Stimulated activated CD8-positive, alpha-beta memory T cell treated with anti-CD3 and anti-CD28 coated beads, Interleukin-7, amount 100 ng/mL, for 4 hours (primary cell): ENCODE measurements at places on chromosomes 1 and 21.
A peak's percentile ranks its signal among the peaks of the same experiment; 100 is the strongest.

GRCh38 chr1:227793079-227793947 lies 22.2 kb upstream of the PRSS38 start:
- no peak for DNase-seq

DNA sequence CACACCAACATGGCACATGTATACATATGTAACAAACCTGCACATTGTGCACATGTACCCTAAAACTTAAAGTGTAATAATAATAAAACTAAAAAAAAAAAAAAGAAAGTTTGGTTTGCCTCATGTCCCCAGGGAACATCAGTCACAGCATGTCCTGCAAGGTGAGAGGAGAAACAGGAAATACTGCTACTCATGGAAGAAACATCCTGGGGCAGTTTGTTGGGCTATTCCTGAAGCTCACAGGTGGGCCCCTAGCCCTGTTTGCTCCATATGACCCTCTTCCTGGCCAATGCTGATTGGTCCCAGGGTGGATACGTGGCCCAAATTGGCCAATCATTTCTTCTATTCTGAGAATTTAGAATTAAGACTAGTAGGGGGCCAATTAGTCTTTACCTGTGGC lies 103.4 kb upstream of the ADAR start:
- DNase-seq, result no peak

DNA sequence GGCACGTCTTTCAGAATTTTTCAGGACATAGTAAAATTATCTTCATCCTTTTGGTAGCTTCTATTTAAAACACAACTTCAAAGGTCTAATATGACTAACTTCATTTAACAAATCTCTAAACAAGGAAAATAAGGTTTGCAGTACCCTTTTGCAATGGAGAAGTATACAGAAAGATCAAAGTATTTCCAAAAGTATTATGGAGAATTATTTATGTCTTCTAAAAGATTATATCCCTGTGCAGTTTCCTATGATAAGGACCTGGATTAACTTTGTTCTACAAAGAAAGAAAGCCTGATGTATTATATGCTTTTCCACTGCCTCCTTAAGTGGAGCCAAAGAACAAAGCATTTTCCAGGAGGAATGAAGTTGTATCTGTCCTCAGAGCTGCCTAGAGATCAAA lies 353.0 kb upstream of the RUNX1 start:
- DNase-seq, result no peak

GRCh38 chr1:1032424-1032823 lies 12.5 kb downstream of the AGRN start:
- no peak for DNase-seq

DNA sequence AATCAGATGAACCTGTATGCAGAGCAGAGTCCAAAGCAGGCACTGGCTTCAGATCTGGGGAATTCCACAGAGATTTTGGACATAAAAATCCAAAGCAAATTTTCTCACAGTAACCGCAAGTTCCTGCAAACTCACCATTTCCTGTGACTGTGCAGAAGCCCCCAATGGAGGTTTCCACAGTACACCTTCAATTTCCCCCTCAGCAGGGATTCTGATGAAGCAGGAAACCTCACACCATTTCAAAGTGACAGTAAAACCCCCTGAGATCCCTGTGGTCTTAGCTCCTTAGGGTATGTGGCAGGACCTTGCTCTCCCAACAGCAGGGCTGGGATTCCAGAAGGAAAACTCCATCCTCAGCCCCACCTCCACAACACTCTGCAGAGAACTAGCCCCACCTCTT lies 6.0 kb upstream of the TGFBR3 start:
- no peak for DNase-seq

DNA sequence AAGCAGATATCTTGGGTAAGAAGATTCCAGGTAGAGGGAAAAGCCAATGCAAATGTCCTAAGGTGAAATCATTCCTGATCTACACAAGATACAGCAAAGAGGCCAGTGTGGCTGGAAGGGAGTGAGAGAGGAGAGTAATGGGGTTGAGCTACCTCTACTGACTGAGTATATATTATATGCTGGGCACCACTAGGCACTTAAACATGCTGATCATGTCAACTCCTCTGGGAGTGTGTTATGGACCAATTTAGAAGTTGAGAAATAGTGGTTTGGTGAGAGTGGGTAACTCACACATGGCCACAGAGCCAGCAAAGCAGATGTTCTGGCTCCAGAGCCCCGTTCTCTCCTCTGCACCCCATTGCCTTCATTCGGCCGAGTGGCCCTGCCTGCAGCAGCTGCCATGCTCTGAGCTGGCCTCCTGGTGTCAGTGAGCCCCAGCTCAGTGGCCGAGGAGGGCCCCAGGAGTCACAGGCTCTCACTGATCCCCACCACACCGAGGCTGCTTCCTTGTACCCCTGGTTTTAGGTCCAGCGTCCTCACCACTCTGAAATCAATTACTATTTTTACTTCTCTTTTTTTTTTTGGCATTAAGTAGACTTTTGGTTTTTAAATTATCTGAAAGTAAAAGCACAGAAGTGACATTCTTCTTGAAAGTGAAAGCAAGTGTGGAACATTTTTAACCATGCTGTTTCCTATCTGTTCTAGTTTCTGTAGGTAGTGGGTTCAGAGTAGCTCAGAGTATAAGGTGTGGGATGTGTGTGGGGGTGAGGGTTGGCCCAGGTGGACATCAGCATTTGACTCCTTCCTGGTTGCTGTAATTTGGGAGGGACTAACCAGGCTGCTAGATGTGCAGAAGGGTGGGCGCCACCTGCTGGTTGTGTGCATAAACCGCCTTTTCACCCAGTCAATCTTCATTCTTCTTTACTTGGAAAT lies 45.8 kb upstream of the CRNN start:
- DNase-seq, result peak; percentile 65

DNA sequence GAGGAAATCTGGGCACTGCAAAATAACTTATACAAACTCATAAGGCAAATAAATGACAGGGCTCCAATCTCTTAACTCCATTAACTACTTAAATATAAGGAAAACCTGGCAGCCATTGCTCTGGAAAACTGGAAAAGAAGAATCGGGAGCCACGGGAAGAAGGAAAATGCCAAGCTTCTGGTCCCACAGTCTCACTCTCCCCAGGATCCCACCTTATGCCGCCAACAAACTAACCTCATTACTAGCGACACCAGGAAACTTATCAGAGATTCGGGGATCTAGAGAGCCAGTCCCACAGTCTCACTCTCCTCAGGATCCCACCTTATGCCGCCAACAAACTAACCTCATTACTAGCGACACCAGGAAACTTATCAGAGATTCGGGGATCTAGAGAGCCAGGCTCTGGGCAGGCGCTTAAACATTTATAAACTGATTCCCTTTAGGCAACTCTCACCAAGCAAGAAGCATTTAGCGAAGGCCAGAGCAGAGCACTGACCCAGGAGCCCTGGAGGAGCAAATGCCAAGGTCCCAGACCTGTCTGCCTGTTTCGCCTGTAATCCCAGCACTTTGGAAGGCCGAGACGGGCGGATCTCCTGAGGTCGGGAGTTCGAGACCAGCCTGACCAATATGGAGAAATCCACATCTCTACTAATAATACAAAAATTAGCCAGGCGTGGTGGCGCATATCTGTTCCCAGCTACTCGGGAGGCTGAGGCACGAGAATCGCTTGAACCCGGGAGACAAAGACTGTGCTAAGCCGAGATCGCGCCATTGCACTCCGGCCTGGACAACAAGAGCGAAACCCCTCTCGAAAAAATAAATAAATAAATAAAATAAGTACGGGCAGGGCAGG lies 720 bp downstream of the PSMB2 start:
- DNase-seq, result no peak

GRCh38 chr1:10677491-10678391 lies 118.7 kb downstream of the CASZ1 start:
- DNase-seq, result no peak

DNA sequence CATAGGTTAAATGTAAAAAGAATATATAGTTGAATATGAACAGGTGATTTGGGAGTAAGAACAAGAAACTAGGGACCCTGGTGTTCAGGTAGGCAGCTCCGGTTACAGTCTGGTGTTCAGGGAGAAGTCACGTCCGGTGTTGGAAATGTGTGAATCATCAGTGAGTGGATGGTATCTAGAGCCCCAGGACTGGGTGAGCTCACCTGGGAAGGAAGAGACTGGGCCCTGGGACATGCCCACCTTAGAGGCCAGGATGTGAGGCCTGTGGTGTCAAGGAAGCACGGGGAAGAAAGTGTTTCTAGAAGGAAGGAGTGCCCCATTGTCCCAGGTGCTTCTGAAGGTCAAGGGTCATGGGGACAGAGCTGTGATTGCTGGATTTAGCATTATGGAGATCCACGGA lies 1.5 kb upstream of the GJB3 start:
- DNase-seq, result no peak

GRCh38 chr1:20578062-20578461 lies 10.8 kb upstream of the CDA start:
- DNase-seq, result no peak

GRCh38 chr1:22311461-22311860 lies 140.2 kb upstream of the ZBTB40 start:
- DNase-seq, result no peak

DNA sequence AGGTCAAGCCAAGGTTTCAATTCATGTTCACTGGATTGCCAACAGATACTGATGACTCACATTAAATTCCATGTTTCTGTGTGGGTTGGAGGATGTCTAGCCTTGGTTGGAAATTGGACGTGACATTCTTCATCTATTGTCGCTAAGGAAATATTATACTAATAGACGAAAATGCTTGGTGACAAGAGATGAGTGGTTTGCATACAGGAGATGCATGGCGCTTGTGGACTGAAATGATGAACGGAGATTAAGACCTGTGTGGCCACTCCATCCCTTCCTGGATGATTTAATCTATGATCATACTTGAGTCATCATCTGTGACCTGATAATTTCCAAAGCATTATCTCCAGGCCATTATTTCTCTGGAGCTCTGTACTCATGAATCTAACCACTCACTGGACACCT lies 97.0 kb upstream of the CD34 start:
- no peak for DNase-seq

DNA sequence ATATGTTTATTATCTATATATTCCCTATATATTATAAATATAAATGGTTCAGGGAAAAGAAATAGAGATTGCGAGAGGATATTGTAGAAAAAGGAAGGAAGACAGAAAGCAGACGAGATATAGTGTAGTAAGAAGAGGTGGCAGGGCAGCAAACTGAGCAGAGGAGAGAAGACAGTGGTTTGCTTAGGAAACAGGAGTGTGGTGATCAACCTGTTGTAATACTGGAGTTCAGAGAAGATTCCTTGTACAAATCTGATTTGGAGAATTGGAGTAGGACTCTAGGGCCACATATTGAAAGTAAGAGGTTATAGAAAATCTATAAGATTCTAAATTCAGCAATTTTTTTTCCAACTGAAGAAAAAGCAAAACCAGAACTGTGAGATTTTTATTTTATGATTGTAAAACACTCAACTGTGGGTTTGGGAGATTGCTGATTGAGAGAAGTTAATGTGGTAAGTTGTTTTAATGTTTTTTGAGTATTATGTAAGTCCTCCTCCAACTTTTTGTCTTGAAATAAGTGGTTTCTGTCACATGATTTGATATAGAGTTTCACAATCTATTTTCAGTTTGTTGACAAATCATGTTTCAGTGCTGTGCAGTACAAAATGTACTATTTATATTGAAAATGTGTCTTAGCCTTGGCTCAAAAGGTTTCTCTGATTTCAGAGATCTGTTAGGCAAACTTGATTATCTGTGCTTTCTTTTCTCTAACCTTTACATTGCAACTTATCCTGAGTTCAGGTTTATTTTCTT lies 9.6 kb upstream of the AMY2B start:
- DNase-seq, result no peak

GRCh38 chr1:106780806-106781569 lies 275.5 kb upstream of the PRMT6 start:
- DNase-seq, result no peak

DNA sequence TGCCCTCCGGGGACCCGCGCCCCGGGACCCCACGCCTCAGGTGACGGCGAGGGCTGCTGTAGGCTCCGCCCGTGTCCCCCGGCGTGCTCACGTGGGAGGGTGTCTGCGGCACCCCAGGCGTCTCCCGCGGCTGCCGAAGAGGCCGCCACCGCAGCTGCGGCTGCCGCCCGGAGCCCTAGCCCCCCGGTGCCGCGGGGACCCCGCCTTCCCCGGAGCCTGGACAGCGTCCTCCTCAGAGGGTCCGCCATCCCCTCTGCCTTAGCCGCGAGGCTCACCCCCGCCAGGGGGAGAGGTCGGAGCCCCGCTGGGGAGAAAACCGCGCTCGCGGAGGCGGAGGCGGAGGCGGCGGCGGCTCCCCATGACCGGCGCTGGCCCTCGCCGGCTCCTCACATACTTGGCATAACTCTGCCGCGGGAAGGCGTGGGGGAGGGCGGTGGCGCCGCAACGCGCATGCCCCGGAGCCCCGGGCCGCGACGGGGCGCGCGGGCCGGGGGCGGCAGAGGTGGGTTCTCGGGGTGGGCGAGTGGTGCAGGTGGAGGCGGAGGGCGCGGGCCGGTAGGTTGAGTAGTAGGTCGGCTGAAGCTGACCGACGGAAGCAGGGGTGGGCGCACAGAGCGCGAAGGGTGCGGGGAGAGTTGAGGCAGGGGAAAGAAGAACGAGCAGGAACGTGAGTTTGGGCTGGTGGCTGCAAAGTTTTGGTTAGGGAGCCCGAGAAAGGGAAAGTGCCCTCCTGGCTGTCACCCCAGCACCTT lies 700 bp upstream of the SYDE2 start:
- peak; percentile 65 for DNase-seq

DNA sequence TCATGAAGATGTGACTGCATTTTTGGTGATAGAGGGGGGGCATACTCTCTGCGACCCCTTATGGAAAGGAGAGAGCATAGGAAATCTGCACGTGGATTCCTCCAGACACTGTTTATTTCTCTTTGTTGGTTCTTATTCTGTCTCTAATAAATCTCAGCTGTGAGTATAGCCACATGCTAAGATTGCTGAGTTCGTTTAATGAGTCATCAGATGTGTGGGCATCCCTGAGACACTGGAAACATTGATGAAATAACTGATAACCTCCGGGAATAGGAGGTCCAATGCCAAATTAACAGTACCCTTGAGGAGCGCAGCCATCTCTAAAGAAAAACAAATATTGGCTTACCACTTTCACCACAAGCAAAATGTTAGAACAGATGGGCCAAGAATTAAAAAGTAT lies 880.2 kb upstream of the NEGR1 start:
- DNase-seq, result no peak

DNA sequence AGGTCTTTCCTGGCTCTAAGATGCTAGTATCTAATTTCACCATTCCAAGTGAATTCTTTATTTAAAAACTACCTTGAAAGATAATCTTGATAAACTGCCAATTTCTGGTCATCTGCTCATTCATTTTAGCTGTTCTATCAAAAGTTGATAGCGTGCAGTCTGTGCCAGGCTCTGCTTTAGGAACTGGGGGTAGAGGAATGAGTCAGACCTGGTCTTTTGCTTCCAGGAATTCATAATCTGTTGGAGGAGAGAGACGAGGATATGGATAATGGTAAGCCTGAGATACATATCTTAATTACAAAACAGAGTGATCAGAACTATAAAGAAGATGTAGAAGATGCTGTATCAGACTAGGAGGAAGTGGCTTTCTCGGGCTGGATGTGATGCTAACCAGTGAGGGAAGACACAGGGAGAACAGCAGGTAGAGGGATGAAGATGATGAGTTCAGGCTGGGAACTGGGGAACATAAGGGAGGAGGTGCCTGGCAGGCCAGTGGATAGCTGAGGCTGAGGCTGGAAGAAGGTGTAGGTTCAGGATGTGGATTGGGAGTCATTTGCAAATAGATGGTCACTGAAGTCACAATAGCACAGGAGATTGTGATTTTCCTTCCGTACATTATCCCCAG lies 12.3 kb upstream of the PHC2 start:
- DNase-seq, result no peak

- DNase-seq, result no peak
These were observed 103.2 kb downstream of the ATF6 start for GRCh38 chr1:161869291-161869690.
